T-helper 9 cell (primary cell): ENCODE measurements at places on chromosomes 7 and 10.
A peak's percentile ranks its signal among the peaks of the same experiment; 100 is the strongest.

DNA sequence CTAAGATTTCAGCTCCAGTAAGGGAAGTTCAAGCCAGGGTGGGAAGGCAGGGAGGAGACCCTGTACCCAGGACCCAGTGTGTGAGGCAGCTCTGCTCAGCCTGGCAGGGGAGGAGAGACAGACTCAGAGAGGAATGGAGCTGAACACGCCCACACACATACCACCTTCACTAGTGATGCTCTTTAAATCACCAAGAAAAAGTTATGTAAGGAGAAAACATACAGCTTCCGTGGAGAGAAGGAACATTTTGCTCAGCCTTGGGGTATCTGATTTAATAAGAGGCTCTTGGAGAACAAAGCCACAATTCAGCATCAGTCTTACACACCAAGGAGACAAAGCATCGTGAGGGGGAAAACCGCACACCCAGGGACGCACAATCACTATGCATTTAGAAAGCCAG, 62.9 kb downstream of the PRKAG2 start:
- no peak for DNase-seq

DNA sequence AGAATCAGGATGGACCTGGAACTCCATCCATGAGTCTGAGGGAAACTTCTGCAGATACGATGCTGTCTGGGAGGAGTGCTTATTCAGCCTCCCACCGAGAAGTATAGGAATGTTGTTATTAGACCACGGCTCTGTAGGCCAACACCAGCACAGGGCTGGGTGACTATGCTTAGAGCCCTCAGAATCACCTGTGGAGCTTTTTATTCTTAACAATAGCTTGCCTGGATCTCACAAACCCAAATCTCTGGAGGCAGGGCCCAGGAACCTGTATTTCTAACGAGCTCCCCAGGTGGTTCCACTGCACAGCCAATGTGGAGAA, 55.6 kb upstream of the ARID5B start:
- DNase-seq: no peak

GRCh38 chr10:86888585-86889381, 68.6 kb downstream of the MMRN2 start:
- DNase-seq: no peak

GRCh38 chr7:30996883-30997282, 33.1 kb downstream of the GHRHR start:
- DNase-seq: no peak

DNA sequence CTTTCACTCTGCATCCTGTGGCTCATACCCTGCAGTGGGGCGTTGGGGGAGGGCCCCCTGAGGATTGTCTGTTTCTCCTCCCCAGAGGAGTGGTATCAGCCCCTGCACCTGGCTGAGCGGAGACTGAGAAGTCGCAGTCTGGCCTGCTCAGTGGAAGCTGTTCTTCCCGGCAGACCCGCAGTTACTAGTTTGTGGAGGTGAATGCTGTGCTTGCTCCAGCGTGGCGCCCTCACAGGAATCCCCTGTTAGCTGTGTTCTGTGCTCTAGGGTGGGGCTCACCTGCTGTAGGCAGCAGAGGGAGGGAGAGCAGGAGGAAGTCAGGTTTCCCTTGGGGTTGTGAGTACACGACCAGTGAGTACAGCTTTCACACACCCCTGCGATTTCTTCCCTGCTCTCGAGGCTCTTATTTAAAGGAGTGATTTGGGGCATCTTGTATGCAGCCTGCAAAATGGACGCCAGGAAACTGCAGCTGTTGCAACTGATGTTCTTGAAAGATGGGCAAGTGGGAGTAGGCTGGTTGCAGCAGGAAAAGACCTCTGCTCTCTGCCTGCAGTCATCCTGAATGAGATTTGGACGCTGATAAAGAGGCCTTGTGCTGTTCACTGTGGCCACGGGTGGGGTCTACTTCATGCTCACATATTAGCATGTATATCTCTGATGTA, 66.4 kb downstream of the HK1 start:
- no peak for DNase-seq

- no peak for DNase-seq
These were observed 295.0 kb downstream of the PARD3 start for GRCh38 chr10:34520084-34520483.

GRCh38 chr7:55132890-55133551, 114.2 kb downstream of the EGFR start:
- no peak for DNase-seq

DNA sequence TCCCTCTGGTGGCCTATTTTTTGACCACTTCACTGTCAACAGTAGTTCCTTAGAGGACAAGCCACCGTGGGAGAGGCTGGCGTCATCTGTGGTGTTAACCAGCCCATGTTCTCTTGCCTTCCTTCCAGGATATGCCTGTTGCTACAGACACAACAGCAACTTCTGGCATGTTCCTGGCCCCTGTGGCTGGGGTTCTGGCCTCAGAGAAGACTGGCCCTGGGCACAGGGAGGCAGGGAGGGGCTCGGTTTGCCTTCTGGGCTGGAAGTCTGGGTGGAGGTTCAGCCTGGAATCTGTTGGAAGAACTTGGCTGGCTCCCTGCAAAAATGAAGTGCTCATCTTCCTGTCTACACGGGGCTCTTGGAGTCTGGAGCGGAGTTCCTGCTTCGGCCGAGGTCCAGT, 25.7 kb downstream of the GOLGA7B start:
- DNase-seq: no peak

- no peak for DNase-seq
These were observed 2.4 kb upstream of the ARID5B start for GRCh38 chr10:61899069-61899531.

DNA sequence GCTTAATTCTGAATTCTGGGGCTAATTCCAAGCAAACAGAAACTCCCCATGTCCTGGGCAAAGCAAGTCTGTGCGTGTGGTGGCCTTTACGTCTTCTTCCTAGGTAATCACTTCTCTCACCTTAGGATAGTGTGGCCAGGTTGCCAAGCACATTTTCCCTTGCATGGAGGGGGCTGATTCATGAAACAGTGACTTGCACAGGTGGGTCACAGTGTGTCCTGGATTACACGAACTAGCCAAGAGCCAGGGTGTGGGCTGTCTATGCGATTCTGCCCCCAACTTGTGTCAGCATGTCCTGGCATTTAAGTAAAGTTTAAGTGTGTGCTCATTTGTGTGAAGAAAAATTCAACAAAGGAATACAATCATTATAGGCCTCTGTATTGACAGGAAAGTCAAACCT, 18.5 kb upstream of the SEM1 start:
- DNase-seq: no peak

GRCh38 chr7:24755541-24756407, 1.5 kb downstream of the GSDME start:
- no peak for DNase-seq

GRCh38 chr7:1883031-1883761, 213.1 kb downstream of the ELFN1 start:
- DNase-seq: no peak

DNA sequence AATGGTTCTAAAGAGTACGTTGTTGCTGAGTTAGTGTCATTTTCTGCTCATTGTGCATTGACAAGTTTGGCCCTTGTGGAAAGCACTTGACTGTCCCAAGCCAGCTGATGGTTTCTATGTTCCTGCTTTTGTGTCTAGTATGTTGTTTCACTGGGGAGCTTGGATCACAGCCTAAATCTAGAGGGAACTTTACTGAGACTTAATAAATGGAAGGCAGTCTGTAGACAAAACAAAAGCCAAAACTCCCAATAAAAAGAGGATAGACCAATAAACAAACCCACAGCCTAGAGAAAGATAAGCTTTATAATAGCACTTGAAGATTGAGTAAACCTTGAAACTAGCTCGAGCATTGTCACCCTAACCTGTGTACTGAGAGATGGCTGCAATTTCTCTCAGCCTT, 196.8 kb downstream of the ADRA2A start:
- DNase-seq: no peak

DNA sequence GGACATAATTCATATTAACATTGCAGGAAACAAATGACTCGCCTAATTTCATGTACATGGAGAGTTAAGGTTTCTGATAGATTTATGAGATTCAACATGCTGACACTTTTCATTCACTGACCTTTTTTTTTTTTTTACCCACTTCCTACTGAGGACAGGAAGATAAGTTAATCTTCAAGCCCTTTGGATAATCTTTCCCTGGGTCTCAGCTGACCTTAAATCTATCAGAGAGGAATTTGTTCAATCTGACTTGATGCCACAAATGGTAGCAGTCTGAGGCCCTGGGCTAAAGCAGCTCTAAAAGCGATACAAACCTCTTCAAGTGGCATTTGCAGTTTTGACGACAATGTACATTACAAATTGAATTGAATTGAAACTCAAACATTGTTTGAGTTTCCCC, 493.3 kb upstream of the SORCS1 start:
- DNase-seq: no peak

GRCh38 chr7:158094671-158095226, 492.9 kb downstream of the PTPRN2 start:
- no peak for DNase-seq

DNA sequence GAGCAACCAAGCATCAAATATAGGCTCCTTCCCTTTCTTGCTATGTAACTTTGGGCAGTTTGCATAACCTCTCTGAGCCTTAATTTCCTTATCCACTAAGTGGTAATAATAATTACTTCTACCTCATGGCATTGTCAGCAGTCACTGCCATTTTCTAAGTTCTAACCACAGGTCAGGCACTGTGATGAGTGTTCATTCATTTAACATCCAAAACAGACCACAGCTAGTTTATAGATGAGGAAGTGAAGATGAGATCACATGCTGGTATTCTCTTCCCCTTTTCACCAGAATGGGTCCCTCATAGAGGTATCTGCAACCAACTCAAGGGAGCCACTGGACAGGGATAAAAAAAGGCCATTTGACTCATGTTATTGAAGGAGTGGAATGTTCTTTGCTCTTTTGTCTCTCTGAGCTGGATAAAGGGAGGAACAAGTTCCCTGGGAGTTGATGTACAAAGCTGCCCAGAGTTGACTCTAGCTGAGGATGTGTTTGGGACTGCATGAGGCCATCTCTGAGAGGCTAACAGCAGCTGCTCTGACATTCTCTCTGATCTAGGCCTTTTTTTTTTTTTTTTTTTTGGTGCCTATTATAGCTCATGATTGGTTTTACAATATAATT, 65.0 kb downstream of the DNAJC12 start:
- no peak for DNase-seq

- DNase-seq: no peak
These were observed 132.7 kb downstream of the ARID5B start for GRCh38 chr10:62034096-62034640.

GRCh38 chr7:73822319-73823173, 8.2 kb upstream of the CLDN4 start:
- no peak for DNase-seq

DNA sequence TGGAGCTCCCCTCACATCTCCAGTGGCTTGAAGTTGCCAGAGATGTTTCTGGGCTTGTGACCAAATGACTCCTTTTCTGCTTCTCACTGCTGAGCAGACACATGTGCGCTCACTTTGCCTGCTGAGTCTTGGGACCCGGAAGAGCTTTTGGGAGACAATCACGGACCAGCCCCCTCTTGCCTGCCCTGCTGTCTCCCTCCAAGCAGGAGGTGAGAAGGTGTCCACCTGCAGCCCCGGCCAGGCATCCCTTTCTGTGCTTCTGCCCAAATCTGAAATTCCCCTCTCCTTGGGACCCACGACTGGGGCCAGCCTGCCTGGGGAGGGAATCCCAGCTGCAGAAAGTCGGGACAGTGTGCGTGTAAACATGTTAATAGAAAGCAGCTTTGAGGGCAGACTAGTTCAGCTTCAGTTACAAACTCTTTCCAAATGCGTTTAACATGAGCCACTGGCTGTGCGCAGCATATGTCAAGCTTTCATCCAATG, 31.7 kb downstream of the HTRA1 start:
- DNase-seq: no peak

DNA sequence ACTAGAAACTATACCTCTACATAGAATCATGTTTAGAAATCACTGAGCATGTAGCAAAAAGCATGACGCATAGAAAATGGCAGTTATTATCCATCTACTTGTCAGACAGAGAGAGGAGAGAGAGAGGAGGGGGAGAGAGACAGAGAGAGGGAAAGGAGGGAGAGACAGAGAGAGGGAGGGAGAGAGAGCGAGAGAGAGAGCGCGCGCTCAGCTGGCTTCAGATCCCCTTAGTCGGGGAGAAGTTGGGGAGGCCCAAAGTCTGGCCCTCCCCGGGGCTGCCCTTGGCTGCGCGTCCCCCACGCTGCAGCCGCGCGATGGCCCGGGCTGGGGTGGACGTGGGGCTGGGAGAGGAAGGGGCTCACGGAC, 37.0 kb downstream of the CNPY1 start:
- no peak for DNase-seq

GRCh38 chr7:100626530-100627237, 14.3 kb downstream of the MOSPD3 start:
- peak; percentile 88 for DNase-seq

DNA sequence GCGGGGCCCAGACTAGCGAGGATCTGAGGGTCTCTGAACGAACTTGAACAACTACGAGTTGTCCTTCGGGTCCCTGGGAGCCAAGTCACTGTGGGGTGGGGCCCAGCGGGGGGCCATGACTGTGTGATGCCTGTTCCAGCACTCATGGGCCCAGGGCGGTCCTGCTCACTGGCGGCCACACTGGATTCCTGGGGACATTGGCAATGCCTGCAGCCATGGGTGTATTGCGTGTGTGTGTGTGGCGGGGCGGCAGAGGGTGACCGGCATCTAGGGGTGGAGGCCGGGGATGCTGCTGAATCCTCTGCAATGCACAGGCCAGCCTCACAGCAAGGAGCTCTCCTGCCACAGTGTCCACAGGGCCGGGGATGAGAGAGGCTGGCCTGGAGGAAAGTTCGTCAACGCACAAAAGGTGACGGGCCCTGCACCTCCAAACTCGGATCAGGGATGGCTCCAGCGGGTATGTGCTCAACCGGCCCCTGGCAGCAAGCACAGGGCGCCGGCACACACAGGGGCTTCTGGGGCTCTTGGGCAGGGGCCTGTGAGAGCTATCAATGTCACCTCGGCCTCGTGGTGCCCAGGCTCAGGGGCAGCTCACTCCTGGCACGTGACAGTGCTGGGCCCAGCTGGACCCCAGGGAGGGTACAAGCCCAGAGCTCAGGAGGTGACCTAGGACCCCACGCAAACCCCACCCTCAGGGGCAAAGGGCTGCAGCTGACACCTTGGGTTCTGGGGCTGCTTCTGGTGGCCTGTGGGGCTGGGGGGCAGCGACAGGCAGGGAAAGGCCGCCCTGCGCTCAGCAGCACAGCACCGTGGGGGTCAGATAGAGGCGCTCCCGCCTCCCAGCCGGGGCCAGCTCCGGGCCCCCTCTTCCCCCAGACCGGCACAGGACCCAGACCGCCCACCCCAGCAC, 27.9 kb downstream of the PAPOLB start:
- DNase-seq: no peak

DNA sequence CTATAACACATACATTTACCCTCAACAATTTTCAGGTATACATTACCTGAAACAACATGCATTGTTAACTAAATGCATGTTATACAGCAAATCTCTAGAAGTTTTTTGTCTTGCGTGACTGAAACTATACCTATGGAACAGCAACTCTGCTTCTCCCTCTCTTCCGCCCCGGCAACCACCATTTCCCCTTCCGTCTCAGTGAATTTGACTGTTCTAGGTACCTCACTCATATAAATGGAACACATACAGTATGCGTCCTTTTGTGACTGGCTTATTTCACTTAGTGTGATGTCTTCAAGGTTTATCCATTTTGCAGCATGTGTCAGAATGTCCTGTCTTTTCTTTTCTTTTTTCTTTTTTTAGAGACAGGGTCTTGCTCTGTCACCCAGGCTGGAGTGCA, 22.5 kb downstream of the CALHM2 start:
- no peak for DNase-seq

GRCh38 chr7:93902777-93903423, 3.5 kb upstream of the GNGT1 start:
- DNase-seq: no peak

GRCh38 chr7:11021468-11021867, 47.8 kb downstream of the PHF14 start:
- DNase-seq: no peak
